Cerebellar nuclear complex (tissue), 1 donor: ENCODE measurements at places on chromosomes 6 and 20.

- no peak for DNase-seq
Measured at GRCh38 chr6:112745765-112746164, 398.6 kb downstream of the RFPL4B start.

- DNase-seq, result no peak
Measured at GRCh38 chr20:8457978-8458377, 325.9 kb downstream of the PLCB1 start.

GRCh38 chr20:7399575-7399974, 540.7 kb downstream of the HAO1 start:
- DNase-seq, result no peak

- no peak for DNase-seq
Measured at GRCh38 chr6:44029444-44030185, 97.6 kb downstream of the MRPL14 start.

GRCh38 chr20:62599216-62600110, 42.8 kb upstream of the SLCO4A1 start:
- DNase-seq, result no peak

- DNase-seq, result no peak
Measured at GRCh38 chr20:10982692-10983091, 308.9 kb upstream of the JAG1 start.

DNA sequence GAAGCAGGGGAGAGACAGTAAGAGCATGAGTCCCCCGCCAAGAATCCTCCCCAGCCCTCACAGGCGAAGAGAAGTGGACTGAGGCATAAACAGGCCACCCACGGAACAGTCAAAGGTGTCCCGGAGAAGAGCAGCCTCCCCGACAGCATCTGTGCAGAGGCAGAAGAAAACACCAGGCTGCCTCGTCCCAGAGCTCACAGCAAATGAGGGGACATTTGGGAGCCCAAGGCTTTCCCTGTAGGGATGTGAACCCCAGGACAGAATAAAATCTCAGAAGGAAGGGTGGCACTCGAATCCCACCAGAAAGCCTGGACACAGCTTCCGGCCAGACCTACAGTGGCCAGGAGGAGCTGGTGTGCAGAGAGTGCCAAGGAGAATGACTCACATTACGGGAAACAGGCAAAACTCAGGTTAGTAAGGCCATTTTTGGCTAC, 90.4 kb downstream of the DLL1 start:
- no peak for DNase-seq

GRCh38 chr20:11852811-11853210, 64.9 kb upstream of the BTBD3 start:
- no peak for DNase-seq

DNA sequence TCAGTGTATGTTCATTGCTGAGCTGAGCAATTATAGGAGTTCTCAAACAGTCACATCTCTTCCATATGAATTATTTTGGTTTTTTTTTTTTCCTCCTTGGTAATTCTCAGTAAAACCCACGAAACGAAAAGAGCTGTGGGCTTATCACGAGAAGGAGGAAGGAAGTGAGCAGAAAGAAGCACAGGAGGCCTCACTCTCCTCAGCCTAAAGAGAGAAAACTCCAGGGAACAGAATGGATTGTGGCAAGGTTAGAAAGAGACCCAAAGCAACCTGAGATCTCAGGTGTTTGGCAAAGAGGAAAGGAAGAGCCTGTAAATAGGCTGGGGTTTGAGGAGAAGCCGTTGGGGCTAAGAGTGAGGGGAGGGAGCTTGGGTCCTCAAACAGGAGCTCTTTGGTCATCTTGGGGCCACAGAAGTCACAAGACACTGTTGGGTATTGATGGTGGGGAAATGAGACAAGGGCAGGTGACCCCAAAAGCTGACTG, 67.8 kb upstream of the CITED2 start:
- no peak for DNase-seq

- DNase-seq, result no peak
Measured at GRCh38 chr6:152701081-152701862, 3.6 kb downstream of the MYCT1 start.

GRCh38 chr6:167962711-167963110, 34.8 kb upstream of the KIF25 start:
- no peak for DNase-seq

- no peak for DNase-seq
Measured at GRCh38 chr6:135616655-135617054, 119.1 kb upstream of the AHI1 start.

DNA sequence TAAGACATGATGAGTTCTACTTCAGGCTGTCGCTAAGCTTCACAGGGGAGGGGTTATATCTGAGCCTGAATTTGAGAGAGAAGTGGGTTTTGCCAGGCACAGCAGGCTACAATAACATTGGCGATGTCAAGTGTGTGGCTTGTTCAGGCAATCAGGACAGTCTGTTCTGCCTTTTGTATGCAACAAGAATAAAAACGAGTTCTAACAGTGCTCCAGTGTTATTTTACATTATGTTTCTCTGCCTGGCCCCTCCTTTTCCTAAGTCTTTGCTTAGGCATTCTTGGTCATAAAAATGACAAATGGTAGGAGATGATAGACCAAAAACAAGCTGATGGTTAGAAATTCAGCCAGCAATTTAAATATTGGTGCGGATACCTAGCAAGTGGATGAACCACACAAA, 26.8 kb downstream of the PAQR8 start:
- DNase-seq, result peak; percentile 65

- DNase-seq, result no peak
Measured at GRCh38 chr20:3577366-3577765, 85.8 kb downstream of the GFRA4 start.

DNA sequence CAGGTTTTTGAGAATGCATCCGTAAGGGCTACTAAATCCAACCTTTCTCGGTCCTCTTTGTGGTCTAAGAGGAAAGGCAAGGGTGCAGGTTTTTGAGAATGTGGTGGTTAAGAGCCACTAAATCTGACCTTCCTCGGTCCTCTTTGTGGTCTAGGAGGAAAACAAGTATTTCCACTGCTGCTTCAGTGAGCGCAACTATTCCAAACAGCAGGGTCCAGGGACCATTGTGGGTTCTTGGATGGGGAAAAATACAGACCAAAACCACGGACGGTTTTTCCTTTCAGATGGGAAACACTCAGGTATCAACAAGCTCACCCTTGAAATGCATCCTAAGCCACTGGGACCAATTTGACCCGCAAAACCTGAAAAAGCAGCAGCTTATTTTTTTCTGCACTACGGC, 21.9 kb downstream of the BTBD9 start:
- DNase-seq, result no peak

DNA sequence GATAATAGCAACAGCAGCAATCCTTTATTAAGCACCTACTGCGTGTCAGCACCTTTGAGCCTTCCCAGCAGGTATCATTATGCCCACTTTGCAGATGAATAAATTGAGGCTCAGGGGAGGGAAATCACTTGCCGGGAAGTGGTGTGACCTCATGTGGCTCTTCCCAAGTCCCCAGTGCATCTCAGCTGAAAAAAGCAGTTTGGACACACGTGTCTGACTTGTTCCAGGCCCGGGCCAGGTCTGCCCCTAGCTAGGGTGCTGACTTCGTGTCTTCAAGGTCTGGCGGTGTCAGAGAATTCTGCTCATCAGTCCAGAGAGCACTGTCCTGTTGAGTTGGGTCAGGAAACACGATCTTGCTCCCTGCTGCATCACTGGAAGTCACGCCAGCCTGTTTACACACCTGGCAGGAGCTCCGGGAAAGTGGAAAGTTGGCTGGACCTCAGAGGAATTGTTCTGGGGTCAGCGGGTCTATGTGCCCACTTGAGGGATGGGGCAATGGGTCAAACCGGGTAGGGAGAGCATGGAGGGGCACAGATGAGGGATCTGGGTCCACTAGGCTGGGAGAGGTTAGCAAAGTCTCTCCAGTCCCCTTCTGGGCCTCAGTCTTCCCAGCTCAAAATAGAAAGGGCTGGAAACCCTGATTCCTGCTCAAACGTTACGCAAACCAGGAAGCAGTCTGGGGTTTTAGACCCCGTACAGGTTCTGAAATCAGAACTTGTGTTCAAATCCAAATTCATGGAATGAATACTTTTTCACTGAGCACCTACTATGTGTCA, 10.5 kb downstream of the SLC13A3 start:
- DNase-seq, result no peak
